ENCODE measurements at places on chromosomes 1 and 21.

DNA sequence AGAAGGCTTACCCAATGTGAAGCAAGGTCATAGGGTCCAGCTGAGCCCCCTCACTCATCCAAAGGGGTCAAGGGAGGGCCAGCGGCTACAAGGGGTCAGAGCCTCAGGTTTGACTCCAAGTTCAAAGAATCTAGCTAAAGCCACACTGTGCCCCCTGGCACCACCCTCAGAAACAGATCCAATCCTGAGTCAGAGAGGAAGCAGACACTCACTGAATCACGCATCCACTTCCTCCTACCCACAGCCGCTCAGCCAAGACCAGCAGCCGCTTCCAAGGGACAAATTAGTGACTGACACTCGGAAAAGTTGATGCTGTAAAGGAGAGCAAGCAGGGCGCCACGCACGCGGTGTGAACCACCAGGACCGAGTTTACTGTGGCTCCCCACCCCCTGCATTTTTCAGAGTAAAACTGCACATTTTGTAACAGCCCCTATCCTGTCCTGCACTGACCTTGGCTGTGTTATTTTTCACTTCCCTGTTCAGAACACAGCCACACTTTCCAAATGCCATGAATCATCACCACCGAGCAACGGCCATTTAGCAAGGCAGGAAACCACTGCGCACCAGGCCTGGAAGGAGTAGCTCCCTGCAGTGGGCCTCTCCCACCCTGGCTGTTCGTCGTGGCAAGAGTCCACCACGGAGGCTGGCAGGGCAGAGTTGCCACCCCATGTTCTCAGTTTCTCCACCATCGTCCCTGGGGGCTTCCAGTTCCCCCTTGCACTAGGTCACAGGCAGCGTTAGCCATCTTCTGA is 147.8 kb downstream of the TOMM20 start:
- no peak for DNase-seq

DNA sequence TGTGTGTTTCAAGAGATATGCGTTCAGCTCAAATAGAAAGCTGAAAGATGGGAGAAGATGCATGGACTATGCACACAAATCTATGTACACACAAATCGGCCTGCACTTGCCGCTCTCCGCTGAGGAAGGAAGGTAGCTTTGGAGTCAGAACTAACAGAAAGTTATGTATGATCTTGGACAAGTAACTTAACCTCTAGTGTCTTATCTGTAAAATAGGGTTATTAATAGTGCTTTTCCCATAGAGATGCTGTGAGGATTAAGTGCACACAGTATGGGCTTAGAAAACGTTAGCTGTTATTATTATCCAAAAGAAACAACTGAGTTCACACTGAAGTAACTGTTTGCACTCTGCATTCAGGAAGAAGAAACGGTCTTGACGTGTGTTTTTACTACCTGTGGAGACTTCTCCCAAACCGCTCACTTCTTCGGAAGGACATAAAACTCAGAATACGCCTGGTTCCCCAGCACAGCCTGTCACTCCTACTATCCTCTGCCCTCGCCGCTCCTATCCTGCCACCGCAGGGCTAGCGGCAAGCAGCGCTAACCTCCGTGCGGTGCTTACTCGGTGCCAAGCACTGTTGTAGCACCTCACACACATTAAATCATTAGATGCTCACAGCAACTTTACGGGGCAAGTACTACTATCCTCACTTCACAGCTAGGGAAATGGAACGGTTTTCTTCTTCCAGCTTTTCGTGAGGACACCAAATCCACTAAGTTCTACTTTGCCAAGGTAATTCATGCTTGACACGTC is 1.3 kb downstream of the TGFBR3 start:
- DNase-seq, result peak; percentile 43

- no peak for DNase-seq
These were observed 92.2 kb upstream of the TTC39A start for GRCh38 chr1:51422367-51423072.

DNA sequence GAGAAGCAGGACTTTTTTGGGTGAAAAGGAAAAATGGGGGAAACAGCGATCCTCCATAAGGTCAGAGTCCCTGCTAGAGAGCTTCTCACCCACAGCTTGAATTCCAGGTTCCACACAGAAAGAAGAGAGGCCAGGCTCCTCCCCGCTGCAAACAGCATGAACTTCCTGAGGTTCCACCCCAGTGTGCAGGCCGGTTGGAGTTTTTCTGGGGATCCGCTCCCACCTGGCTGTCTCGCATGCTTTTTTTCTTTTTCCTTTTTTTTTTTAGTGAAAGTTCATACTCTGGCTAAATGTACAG is 595.1 kb upstream of the ZP4 start:
- peak; percentile 57 for DNase-seq

DNA sequence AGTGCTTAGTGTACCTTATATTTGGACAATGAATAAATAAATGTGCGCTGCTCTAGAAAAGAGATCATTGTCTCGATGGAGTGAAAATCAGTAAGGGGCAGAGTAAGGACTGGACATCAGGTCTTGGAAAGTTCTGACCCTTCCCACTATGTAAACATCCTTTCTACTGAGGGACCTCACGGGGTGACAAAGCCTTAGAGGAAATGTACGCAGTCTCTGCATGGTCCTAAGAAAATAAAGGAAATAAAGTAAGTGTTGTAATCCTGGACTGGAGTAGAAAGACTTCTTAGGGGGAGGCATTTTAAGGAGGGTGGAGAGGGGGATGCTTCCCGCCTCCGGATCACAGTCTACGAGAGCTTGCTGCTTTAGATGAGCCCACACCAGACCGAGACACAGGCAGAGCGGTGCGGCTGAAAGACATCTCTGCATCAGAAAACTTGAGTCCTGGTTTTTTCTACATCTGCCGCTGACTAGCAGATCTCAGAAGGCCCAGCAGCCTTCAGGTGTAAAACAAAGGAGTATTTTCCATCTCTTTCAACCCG is 22.3 kb upstream of the GPR137B start:
- no peak for DNase-seq
